ENCODE measurements at places on chromosomes 16 and 17.

GRCh38 chr17:1077986-1078711, 81.2 kb downstream of the TIMM22 start:
- no peak for DNase-seq

- no peak for DNase-seq
Observed at GRCh38 chr17:42321555-42321954, 33.3 kb downstream of the STAT5A start.

DNA sequence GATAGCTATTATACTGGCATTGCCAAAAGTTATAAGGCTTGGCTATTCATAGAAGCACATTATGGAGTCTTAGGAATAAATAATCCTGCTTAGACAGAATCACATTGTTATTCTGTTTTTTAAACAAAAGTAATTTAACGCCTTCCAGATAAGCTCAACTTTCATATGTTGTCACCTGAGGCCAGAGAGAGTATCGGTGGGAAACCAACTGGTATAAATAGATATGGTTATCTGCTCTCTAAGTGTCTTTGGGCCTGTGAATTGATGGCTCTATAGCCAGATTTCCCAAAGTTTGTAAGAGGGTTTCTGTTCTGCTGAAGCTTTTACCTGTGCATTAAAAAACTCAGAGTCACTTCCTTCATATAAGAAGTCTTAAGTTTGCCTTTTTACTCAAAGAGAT, 1449.4 kb downstream of the CDH11 start:
- no peak for DNase-seq

- DNase-seq = no peak
Observed at GRCh38 chr16:78155791-78156345, 56.4 kb downstream of the WWOX start.
